ENCODE measurements at places on chromosomes 13 and 19.
A peak's percentile ranks its signal among the peaks of the same experiment; 100 is the strongest.

DNA sequence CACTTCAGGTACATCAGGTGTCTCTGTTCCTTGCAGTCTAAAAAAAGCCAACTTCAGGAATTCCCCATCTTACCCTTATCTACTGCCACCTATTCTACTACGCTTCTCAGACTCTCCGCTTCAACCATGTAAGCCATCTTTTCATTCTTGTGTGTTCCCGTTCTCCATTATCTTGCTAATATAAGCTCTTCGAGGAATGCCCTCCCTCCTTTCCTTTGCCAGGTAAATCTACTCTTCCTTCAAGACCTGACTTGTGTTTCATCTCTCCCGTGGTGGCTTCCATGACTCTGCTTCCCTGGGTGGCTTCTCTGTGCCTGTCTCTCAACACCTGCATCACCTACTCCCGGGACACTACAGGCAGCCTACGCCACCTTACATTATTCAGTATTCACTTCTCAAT lies 42.3 kb upstream of the MEDAG start:
- DNase-seq = no peak

- peak; percentile 34 for DNase-seq
Measured at GRCh38 chr13:48155848-48156247, 60.9 kb upstream of the MED4 start.

DNA sequence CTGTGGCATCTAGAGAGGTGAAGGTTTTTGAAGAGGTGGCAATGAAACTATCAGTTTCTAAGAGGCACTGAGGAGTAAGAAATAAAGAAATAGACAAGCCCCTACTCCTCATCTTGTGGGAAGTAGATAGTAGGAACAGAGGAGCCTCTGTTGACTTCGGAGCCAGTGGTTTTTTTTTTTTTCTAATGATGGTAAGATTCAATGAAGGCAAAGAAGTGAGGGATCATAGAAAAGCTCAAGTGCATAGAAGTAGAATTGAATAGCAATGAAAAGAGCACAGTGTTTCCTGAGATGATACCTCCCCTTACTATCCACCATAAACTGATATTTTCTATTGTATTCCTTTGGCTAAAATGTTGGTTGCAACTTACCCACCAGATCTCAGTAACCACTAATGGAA lies 46.3 kb downstream of the FREM2 start:
- DNase-seq = no peak

GRCh38 chr13:81051873-81052272 lies 710.9 kb upstream of the SPRY2 start:
- DNase-seq = no peak

DNA sequence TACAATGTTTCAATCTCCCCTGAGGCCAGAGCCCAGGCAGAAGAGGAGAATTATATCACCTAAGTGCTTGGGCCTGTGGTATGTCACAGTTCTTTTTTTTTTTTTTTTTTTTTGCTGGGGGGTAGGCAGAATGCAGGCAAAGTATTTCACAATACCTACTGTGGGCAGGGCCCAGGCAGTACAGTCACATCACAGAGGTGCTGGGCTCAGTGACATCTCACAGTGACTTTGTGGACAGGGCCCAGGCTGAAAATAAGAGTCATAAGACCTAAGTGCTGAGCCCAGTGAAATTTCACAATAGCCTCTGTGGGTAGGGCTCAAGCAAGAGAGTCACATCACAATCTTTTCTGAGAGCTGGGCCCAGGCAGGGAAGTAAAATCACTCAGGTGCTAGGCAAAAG lies 15.9 kb upstream of the ZNF208 start:
- no peak for DNase-seq

- DNase-seq = peak; percentile 92
Measured at GRCh38 chr19:42121656-42122069, 10.6 kb downstream of the POU2F2 start.

Measured in fibroblast of upper back skin (primary cell).